Brain pericyte (primary cell): ENCODE measurements at places on chromosomes 5 and 9.

GRCh38 chr5:79716839-79717238 is 27.2 kb downstream of the CMYA5 start:
- no peak for DNase-seq

DNA sequence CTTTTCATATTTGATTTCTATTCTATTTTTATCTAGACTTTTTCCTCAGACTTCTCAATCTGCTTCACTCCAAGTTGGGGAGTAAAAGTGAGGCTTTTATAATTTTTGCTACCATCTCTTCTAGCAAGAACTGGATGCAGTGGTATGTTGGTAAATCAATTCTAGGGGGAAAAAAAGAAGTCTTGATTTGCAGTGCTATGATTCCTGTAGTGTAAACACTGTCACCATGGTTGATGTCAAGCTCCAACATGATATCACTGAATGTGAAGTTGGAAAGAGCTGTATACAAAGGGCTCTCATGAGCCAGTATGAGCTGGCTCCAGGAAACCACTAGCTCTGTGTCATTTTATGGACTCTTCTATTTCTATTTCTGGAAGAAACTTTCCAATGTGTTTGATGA is 439.2 kb downstream of the NTRK2 start:
- no peak for DNase-seq

DNA sequence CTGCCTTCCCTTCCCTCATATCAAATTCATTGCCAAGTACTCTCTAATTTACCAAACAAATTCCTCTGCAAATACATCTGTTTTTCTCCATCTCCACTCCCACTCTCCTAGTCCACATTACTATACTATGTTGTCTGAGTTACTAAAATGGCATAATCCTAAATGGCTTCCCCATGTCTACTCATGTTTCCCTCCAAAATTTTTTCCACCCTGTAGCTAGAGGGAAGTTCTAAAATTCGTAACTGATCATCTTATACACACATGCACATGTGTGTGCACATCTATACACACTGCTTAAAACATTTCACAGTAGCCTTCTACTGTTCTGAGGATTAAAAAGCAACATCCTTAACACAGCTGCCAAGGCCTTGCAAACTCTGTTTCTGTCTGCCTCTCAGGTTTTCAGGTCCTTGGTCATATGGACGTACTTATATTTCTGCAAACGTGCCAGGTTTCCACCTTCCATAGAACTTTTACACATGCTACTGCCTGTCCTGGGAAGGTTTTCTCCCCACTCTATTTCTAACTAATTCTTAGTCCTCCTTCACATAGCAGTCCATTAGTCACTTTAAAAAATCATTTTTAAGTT is 140.6 kb downstream of the LURAP1L start:
- DNase-seq, result no peak

DNA sequence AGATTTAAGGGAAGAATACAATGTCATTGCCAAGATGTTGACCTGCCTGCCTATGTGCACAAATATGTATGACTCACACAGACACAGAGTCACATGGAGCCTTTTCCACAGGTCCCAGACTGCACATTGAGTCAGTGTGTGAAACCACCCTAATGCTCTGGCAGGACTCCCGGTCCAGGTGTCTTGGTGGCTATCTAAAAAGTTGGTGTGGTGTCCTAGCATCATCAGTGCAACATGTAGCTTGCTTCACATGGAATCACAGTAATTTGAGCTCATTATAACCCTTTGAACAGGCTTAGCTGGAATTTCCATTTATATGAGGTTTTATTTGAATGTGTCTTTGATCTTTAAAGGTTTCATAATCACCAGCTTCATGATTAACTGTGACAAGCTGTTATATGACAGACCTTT is 10.7 kb downstream of the IFNA5 start:
- no peak for DNase-seq

- no peak for DNase-seq
Observed at GRCh38 chr5:138271281-138271680, 3.1 kb downstream of the GFRA3 start.

GRCh38 chr5:170115925-170116324 is 10.2 kb downstream of the FOXI1 start:
- no peak for DNase-seq

DNA sequence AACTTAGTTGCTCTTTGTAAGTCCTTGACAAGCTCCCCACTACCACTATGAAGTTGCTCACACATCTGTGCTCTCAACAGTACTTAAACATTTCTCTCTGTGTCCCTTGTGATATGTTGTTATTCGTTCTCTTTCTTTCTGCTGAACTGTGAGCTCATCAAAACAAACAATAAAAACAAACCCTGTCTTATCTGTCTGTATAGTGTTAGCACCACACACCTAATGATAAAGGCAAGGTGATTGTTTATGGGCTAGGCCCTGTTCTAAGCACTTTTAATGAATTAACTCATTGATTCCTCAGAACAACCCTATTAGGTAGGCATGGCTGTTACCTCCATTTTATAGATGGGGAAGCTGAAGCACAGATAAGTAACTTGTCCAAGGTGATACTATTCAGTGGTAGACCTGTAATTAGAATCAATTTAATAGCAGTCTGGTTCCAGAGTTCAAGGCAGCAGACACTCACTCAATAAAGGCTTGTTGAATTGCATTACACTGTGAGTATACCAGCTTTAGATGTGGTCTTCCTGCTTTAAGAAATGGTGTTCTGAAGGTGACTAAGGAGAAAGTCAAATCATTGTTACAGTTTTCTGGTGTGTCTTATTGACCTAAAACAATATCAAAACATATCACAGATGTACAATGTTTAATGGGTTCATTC is 153.6 kb upstream of the ELL2 start:
- DNase-seq, result no peak

- DNase-seq, result no peak
Observed at GRCh38 chr9:133775291-133775690, 37.1 kb upstream of the SARDH start.

- no peak for DNase-seq
Observed at GRCh38 chr5:135223404-135223803, 175.6 kb downstream of the MACROH2A1 start.
